ENCODE measurements at places on chromosomes 11 and 22.

GRCh38 chr11:19512618-19513017 lies 200.0 kb upstream of the NAV2 start:
- no peak for DNase-seq

GRCh38 chr22:42805998-42806830 lies 50.9 kb downstream of the ARFGAP3 start:
- no peak for DNase-seq

GRCh38 chr11:8354622-8355415 lies 91.1 kb upstream of the LMO1 start:
- no peak for DNase-seq

GRCh38 chr11:45091563-45092403 lies 54.7 kb upstream of the PRDM11 start:
- DNase-seq, result no peak

- no peak for DNase-seq
Measured at GRCh38 chr11:18743900-18744514, 18.0 kb upstream of the IGSF22 start.

DNA sequence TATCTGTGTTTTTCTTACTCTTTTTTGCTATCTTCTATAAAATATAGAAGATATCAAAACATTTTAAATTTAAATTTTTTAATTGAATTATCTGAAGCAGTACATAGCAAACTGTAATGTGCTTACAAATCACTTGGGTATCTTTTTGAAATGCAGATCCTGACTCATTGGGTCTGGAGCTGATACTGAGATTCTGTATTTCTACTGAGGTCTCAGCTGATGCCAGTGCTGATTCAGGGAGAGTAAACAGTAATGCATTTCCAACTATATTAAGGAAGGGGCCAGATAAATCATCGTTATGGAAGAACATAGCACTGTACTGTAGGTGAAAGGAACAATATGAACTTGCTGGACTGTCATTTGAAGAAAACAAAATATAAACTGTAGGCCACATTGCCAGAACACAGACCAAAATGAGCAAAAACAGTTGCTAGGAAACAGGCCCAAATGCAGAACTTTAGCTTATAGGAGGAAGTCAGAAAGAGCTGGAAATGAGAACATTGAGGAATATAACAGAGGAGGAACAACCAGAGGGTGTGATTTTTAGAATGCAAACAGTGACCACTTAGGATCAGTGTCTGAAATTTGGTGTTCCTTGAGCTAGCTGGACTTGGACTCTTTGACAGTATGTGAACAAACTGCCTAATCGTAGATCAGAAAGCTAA lies 3.3 kb downstream of the ARL14EP start:
- no peak for DNase-seq

DNA sequence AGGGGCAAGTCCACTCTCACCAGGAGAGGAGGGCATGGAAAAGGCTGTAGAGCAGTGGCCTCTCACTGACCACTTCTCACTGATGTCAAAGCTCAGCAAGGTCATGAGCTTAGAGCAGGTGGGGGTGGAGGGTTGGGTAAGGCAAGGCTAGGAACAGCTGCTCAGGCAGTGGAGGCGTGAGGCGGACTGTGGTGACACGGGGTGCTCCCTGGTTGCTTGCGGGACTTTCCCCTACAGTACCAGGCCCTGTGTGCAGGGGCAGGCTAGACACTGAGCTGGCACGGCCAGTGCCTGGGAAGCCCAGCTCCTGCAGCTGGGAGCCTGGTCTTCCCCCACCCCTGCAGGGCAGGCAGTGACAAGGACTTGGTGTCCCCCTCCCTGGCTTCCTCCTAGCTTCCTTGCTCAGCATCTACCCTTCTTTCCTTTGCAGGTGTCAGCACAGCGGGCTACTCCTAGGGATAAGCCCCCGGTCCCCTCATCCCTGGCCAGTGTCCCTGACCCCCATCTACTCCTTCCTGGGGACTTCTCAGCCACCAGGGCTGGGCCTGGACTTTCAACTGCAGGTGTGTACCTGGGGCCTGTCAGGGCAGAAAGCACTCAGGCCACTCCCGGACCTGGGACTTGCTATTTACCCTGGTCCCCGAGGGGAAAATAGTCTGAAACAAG lies 45.6 kb downstream of the PISD start:
- DNase-seq, result peak; percentile 54

DNA sequence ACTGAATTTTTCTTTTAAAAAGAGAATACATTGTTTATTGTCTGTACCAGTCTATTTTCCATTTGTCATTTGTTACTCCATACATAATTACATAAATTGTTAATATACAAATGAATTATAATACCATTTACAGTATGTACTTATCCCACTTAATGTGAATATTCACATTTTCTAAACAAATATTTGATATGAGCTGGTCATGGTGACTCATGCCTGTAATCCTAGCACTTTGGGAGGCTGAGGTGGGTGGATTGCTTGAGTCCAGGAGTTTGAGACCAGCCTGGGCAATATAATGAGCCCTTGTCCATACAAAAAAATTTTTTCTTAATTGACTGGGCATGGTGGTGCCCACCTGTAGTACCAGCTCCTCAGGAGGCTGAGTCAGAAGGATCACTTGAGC lies 6.8 kb downstream of the SC5D start:
- DNase-seq, result no peak

GRCh38 chr11:92830377-92831155 lies 138.9 kb upstream of the MTNR1B start:
- DNase-seq, result no peak

DNA sequence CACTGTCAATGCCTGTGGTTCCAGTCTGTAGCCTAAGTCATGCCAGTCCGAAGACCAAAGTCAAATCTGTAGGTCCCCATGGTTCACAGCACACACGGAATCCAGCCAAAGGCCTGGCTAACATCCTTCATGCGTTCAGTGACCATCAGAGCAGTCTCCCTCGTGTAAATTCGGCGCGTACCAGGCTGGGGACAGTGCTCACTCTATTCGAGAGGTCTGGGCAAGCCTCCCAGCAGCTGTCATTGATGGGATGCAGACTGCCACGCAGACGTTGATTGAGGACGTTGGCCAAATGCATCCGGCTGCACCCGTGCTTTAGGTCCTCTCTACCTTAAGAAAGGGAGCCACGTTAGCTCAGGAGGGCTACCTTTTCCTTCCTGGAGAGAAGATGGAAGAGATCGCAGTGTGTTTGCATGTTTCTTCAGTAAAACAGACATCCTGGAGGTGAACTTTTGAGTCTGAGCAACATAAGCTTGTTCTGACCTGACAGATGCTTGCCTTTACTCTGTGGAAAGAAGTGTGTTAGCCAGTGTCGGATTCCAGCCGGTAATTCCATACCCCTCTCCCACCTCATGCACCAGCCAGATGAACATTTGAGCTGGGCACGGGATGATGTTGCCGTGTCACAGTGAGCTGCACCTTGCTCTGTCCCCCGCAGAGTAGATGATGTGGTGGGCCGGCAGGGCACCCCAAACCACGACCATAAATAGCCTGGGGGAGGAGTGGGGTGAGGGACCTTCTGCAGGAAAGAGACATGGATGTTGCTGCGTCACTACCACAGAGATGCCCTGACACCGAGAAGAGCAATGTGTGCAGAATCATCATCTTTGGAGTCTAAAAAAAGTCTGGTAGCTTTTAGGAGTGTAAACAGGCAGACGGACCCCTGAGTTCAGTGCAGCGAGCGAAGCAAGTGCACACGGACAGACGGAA lies 12.2 kb downstream of the CTTN start:
- no peak for DNase-seq

DNA sequence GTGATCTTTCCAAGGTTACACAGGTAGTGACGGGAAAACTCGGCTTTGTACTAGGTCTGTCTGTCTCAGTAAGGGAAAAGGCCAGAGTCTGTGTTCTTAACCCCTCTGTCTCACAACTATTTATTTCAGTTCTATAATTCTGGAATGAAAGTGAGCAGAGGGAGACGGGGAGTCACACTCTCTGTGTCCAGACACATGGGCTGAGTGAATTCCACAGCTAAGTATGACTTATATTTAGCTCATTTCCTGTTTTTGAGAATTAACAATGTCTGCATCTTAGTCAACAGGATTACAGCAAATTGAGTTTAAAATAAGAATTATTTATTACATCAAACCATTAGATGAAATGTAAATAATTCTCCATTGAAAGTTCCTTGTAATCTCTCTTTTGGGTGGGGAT lies 62.5 kb upstream of the OR4B1 start:
- no peak for DNase-seq

DNA sequence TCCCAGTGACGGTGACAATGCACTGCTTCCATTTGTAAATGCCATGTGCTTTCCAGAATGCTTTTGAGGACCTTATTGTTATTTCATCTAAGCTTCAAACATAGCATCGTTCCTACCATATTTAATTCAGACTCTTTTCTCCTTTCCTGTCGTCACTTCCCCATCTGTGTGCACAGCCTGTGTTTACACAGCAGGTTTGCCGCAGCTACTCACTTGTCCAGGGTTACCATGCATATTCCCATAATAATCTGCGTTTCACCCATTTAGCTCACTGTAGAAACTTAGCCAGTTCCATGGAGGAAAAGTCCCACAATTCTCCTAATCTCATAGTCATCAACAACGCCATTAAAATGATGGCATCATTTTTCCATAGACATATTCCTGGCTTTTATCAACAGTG lies 48.0 kb downstream of the FLI1 start:
- no peak for DNase-seq

DNA sequence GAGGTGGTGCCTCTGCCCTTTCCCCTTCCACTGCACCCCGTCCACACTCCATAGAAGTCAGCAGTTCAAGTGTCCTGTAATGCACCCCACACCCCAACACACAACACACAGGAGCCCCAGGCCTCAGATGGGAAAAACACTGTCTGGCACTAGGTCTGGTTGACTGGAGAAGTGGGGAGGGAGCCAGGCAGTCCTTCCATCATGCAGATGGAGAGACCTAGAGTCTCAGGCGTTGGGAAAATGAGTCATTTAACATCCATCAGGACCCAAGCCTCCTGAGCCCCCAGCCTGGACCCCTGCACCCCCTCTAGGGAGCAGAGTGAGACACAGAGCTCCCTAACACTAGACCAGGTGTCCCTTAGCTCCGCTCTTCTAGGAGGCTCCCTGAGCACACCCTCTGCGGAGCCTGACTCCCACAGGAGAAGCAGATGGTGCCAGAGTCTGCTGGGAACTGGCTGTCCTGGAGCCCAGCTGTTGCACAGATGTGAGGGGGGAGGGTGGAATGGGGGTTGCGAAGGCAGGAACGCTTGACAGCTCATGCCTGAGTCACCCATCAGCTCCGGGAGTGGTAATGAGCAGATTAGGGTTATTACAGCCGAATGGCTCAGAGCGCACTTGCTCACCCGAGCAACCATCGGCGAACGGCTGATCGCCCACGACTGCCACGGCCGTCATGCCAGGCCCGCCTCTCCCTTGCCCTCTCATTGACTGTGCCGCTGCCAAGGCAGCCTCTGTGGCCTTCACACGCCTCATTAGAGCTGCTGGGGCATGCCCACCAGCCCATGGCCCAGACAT lies 22.1 kb upstream of the SYT7 start:
- DNase-seq, result no peak

DNA sequence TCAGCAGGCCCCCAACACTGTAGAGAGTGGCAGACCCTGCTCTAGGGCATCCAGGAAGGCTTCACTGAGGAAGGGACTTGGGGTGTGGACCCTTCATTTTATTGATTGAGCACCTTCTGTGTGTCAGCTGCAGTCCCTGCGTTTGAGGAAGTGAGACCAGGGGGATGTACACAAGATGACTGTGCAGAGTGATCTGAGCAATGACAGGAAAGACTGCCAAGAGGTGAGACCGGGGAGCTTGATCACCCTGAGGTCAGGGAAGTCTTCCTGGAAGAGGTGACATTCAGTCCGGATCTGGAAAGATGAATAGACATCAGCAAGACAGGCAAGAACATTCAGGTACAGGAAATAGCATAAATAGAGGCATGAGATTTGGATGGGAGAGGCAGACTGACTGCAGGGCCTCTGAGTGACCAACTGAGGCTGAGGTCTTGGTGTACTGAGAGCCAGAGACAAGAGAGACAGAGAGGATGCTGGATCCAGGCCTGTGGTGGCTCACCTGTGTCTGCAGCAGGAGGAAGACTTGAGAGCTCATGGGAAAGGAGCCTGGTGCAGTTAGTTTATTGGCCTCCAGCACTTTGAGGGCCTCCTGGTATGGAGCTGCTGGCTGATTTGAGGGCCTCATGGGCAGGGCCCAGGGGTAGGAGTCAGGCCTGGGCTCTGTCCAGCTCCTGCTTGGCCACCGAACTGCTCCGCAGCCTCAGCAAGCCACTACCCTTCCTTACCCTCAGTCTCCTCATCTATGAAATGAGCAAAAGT lies 5.2 kb downstream of the DGAT2 start:
- peak; percentile 77 for DNase-seq

DNA sequence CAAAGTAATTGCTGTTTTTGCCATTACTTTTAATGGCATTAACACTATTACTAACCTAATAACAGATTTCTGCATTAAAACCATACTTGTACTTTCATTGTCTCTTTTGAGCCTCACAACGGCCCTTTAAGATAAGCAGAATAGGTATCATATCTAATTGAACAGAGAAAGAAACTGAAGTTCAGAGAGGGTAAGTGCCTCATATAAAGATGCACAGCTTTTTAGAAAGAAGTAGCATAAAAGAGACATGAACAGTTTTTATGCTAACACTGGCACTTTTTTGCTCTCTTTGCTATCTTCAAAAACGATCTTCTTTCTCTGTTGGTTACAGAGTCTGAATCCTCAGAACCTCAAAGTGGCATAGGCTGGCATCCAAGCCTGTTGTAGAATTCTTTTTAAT lies 102.9 kb upstream of the OR5AK2 start:
- DNase-seq, result no peak

GRCh38 chr11:134888821-134889220 lies 476.8 kb upstream of the B3GAT1 start:
- DNase-seq, result no peak

- DNase-seq, result no peak
Measured at GRCh38 chr11:45848654-45849081, 1.4 kb downstream of the CRY2 start.

Measured in GM12891 (cell line).